ENCODE measurements at places on chromosomes 7 and 10. TPM values are rescaled to one million over a fixed set of nuclear protein-coding genes. Genes with fewer than 3 reads are reported as not detected.

GRCh38 chr7:107007007-107007891, 37.3 kb upstream of the PRKAR2B start:
- DNase-seq = no peak

Gene CLCN1
- not detected for polyA plus RNA-seq

Gene PTN
- not detected for polyA plus RNA-seq

GRCh38 chr7:44307301-44307900, 18.0 kb downstream of the CAMK2B start:
- no peak for DNase-seq

Gene FFAR4
- not detected for polyA plus RNA-seq

GRCh38 chr10:122233857-122234348, 37.2 kb upstream of the BTBD16 start:
- no peak for DNase-seq

Gene BEND7
- not detected for polyA plus RNA-seq

Gene FAM241B
- 0.47 TPM for polyA plus RNA-seq

- DNase-seq = no peak
These were observed 75.4 kb downstream of the NOC3L start for GRCh38 chr10:94287336-94287735.

- DNase-seq = no peak
These were observed 2.3 kb upstream of the GIMAP8 start for GRCh38 chr7:150447966-150448788.

Gene ATP6V0A4
- polyA plus RNA-seq = not detected

Gene GARIN1A
- not detected for polyA plus RNA-seq

DNA sequence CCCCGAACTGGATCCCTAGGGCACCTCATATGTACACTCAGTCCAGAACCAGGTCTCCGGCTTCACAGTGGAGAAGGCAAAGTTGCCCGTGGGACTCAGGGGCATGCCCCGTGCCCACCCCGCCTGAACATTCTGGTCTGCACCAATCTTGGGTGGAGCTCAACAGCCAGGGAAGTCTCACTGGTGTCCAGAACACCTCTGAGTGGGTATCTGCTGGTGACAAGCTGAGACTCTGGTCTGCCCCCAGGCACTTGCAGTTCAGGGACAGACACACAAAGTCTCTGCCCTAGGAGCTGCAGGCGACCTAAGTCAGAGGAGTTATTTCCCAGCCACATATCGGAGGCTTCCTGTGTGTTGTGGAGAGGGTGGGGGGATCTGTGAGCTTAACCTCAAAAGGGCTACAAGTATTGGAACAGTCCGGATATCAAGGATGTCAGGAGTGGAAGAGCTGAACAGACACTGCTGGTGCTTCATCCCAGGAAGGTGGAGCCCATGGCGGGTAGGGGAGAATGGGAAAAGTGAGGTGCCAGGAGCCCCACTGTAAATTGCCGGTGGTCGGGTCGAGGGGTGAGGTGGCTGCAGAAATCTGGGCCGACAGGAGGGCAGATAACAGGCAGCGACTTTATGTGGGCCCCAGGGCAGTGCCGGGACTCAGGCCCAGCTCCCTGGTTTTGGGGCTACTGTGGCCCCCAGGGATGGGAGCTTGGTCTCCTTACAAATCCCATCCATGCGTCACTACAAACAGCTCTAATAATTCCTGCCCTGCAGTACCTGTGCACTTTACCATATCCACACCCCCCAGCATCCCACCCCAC, 8.6 kb upstream of the TLX1 start:
- no peak for DNase-seq

DNA sequence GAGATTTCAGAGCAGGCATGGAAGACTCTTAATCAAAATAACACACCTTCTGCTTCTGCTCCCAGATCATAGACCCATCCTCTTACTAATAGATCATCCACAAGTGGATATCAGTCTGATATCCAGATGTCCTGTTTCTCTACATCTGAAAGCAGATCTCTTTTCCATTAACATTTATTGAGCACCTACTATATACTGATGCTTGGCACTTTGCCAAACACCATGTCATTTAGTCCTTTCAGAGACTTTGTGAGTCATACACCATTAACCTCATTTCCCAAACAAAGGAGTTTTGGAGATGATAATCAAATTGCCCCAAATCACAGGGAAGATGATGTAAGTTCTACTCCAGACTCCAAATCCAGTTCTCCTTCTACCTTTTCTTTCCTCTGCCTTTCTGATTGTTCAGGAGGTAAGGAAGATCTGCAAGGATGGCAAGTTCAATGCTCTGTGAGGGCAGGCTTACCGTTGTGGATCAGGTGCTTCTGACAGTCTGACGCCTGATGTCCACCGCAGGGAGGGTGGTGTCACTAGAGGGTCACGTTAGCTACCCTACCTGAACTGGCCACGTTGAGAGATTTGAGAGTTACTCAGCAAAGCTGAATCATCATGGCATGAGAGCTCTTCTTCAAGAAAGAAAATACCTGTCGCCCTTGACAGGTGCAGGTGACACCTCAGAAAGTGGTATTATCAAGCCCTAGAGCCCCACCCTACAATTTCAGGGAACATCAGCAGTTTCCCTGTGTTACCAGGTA, 269.6 kb upstream of the ZMIZ1 start:
- DNase-seq = no peak

- DNase-seq = no peak
These were observed 46.5 kb upstream of the ITGB8 start for GRCh38 chr7:20284003-20284770.

DNA sequence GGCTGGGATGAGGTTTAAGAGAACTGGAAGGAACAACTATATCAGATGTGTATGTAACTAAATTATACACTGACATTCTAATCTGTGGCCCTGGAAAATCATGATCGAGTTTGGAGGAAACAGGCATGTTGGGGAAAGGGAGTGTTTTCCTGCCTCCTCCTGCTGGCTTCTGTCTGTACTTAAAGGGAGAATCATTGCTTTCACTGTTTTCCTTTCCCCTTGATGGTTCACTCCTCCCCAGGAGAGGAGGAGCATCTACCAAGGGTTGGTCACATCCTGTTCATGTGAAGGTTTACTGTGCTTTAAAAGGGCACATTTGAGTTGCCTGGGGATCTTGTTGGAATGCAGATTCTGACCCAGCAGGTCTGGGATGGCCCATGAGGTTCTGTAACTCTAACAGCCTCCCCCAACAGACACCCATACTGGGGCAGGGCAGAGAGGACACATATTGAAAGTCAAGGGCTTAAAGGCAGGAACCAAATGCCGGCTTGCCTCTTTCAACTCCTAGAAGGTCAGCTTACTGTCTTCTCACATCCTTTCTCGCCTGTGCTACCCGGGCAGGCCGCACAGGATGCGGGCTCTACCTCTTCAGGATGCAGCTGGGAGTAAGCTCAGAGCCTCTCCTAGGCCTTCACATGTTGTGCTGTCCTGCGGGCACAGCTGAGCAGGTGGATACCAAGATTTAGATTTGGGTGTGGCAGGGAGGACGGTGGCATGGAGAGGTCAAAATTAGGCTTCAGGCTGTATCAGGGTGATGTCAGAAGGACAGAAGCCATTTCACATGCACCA, 694.8 kb downstream of the KCNMA1 start:
- DNase-seq = no peak

Gene KCNIP2
- polyA plus RNA-seq = not detected

GRCh38 chr7:146314962-146315361, 198.4 kb downstream of the CNTNAP2 start:
- no peak for DNase-seq

GRCh38 chr7:117190104-117190503, 132.8 kb downstream of the WNT2 start:
- no peak for DNase-seq

Gene SLC13A1
- polyA plus RNA-seq = not detected

- DNase-seq = no peak
These were observed 61.9 kb downstream of the MYL10 start for GRCh38 chr7:101567230-101567629.

Gene NPY4R2
- polyA plus RNA-seq = not detected

Gene PNLIPRP2
- polyA plus RNA-seq = not detected

Gene COL1A2
- not detected for polyA plus RNA-seq

Gene FAM13C
- not detected for polyA plus RNA-seq

GRCh38 chr10:12785415-12785831, 216.1 kb downstream of the CCDC3 start:
- no peak for DNase-seq

DNA sequence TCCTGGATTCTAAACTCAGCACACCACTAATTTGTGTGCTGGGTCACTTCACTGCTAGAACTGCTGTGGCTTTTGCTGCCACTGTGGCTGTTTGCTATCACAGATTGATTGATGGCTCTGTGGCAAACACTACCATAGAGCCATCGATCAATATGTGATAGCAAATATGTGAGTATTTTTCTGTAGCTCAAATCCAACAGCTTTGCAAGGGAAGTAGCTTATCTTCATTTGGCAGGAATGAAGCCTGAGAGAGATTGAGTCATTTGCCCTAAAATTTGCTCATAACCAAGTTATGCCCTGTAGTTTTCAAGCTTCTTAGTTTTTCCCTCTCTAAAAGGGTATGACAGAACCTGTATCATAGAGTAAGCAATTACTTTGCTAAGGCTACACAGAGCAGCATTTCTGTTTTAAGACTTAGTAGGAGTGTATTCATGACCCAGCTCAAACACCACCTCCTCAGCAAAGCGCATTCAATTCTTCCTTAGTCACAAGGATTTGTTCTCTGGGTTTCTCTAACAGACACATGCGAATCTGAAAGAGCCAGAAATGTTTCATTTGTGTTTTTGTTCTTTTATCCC, 43.1 kb downstream of the MINPP1 start:
- DNase-seq = no peak

GRCh38 chr7:129362496-129362895, 71.7 kb upstream of the STRIP2 start:
- no peak for DNase-seq

- no peak for DNase-seq
These were observed 12.2 kb downstream of the SEPHS1 start for GRCh38 chr10:13335881-13336280.

Gene ZNF727
- polyA plus RNA-seq = 0.86 TPM

Gene PTPRN2
- 1.9 TPM for polyA plus RNA-seq

DNA sequence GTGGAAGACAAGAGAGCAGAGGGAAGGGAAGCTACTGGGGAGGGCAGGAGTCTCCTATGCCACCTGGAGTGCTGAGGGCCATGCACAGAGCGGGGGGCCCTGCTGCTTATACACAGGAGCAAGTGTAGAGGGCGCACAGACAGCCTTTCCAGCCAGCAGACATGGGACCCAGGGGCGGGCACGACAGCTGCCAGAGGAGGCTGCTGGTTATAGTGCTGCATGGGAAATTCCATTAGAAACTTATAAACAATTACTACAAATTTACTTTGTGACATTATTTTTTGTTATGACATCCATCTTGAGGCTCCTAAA, 90.5 kb downstream of the WDFY4 start:
- no peak for DNase-seq

DNA sequence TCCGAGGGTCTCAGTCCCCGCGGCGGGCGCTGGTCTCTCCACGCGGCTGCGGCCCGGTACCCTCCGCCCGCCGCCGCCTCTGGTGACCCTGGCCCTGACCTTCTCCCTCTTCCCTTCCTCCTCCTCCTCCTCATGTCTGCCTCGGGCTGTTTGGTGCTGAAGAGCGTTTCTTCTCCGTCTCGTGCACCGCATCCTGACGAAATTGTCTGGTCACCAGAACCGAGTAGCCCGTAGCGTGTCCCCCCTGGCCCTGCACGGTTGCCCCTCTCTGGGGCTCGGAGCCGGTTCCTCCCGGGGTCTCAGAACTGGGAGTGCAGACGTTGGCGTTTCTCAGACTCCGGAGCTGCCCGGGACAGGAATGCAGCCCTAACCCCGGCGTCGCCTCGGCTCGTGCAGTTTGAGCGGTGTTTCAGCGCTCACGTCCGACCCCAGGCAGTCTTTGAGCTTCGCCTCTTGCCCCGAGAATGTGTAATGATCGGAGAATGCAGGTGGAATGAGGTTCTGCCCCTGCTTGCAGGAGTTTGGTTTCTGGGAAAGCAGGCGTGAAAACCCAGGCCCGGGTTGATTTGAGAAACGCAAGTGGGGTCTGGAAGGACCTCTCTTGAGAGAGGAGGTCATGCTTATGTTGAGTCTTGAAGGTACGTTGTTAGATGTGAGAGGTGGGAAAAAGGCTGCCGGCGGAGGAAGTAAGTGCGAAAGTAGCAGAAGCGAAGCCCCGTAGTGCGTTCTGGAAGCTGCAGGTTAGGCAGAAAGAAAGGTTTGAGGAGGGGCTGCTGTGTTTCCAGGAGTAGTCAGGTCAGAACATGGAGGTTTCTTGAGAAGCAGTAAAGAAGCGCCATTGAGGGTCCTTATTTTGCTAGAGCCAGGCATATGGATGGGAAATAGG, 743 bp downstream of the RBM17 start:
- peak; percentile 17 for DNase-seq

DNA sequence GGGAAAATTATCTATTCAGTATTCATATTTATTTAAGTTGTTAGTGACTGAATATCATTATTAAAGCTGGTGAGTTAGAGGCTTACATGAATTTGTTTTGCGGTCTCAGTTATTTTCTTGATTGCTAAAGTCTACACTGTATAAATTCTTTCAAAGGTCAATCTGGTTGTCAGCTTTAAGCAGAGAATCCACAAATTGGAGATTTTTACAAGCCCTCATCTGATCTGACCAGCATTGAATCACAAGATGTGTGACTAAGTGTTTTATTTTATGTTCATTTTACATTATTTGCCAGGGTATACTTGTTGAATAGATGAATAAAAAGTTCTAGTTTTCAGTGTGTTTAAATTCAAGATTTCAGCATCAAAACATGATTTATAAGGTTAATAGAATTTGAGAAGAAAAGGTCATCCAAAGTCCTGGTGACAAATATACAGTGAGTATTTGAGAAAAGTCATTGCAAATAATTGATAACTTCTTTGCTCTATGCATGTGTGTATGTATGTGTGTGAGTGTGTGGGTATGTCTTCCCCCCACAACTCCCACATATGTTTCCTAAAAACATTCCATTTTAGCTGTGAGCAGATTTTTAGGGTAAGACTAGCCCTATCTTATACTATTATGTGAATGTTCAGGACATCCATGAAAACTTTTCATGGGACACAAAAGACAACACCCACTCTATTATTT, 4.4 kb downstream of the SEMA3A start:
- no peak for DNase-seq

All from immature natural killer cell (primary cell).